ENCODE measurements at places on chromosomes 13 and 19.
A peak's percentile ranks its signal among the peaks of the same experiment; 100 is the strongest.

DNA sequence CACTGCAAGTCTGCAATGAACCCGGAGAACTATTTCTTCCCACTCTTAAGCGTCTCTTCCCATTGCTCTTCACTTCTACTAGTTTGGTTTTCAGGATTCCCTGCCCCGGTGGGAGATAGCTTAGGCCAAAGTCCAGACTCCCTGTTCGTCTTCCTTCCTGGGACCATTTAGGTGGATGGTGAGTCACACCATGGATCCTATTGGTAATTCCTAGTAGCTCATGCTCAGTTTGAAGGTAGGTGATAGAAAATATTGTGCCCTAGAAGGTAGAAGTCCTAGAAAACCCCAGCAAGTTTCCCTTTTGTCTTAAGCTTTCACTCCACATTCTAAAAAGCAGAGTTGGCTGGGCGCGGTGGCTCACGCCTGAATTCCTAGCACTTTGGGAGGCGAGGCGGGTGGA is 13.8 kb downstream of the CHAF1A start:
- DNase-seq = no peak

- DNase-seq = no peak
Measured at GRCh38 chr13:65456150-65456912, 1773.8 kb downstream of the PCDH9 start.

DNA sequence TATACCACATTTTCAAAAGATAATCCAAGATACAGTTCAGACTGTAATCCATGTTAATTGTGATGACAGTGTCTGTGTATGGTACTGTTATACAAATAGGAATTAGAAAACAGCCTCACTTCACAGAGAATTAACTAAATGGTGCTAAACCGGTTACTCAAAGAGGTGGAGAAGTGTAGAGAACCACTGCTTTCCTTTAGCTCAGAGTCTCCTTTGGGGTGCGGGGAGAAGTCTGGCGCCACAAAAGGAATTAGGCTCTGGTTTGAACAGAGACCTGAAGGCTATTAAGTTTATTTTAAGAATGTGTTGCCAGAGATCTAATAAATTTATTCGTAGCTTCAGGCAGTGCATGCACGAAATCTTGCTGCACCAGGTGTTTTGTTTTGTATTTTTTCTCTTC is 65.8 kb downstream of the FREM2 start:
- no peak for DNase-seq

DNA sequence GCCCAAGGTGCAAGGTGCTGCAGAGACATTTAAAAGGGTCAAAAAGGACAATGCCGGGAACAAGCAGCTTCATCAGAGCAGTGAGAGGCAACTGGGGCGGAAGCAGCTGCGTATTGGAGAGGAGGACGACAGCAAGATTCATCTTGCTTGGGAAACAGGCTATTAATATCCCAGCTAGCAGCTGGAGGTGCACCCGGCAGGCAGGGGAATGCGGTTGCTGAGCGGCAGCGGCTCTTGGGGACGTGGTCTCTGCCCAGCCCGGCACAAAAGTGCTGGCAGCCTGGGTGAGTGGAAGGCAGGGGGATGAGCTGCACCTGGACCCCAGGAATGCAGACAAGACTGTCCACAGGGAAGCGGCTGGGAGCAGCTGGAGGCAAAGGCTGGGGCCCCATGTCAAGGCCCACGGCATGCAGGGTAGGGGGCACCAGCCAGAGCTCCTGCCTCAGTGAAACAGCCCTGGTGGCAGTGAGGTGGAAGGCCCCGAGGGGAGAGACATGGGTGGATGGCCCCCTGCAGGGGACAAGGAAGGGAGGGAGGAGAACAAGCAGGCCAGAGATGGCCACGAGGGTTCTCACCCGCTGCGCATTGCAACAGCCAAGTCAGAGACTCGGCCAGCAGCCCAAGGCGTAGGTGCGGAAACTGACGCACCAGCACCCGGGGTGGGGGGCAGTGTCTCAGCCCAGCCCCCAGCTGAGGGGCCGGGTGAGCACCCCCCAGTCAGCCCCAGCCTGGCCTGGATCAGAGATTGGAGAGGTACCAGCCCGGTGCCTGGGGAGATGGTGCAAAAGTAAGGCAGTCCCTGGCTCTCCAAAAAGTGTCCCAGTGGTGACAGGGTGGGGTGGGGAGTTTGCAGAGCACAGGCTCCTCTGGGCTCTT is 34.4 kb downstream of the PEPD start:
- no peak for DNase-seq

DNA sequence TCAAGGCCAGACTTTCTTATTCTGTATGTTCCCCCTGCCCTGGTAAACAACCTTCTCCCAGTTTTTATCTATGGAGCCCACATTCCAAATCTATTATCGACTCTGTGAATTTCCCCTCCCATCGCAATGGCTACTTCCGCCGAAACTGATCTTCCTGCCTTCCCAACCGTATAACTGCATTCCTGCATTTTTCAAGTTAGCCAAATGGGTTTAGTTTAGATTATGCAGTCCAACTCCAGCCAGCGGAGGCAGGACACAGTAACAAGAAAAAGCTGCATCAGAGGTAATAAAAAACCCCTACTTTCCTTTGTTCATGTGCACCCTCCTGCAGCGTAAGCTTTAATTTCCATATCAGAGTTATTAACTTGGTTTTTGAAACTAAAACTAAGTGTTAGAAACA is 112.2 kb upstream of the ZNF91 start:
- DNase-seq = no peak

DNA sequence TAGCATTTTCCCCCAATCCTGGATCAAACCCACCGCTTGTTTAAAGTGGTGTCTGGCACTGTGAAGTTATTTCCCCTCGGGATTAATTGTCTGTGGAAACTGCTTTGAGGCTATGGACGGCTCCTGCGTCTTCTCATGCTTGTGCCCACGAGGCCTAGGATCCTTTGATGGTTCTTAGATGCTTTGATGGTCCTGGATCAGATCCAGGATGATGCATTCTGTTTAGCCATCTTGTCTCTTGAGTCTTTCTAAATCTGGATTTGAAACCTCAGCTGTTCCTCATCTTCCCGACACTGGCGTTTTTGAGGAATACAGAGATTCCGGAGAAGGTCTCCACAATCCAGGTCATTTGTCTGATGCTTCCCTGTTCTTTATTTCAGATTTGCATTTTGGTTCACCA is 36.1 kb upstream of the USP29 start:
- no peak for DNase-seq

GRCh38 chr13:27353708-27354107 is 70.7 kb upstream of the GTF3A start:
- DNase-seq = no peak

DNA sequence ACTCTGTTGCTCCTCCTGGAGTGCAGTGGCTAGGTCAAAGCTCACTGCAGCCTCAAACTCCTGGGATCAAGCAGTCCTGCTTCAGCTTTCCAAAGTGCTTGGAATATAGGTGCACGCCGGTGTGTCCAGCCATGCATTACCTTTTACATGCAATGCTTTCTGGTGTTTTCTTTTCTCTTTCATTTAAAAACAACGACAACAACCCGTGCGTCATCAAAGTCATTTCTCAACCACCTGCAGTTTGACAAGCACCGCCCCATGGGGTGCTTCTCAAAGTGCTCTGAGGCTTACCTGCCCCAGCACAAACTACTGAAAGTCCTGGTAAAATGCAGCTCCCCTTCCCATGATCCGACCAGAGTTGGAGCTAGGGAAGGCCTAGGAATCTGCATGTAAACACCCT is 7.1 kb downstream of the QTRT1 start:
- no peak for DNase-seq

GRCh38 chr19:35236638-35237400 is 8.3 kb upstream of the FAM187B start:
- no peak for DNase-seq

DNA sequence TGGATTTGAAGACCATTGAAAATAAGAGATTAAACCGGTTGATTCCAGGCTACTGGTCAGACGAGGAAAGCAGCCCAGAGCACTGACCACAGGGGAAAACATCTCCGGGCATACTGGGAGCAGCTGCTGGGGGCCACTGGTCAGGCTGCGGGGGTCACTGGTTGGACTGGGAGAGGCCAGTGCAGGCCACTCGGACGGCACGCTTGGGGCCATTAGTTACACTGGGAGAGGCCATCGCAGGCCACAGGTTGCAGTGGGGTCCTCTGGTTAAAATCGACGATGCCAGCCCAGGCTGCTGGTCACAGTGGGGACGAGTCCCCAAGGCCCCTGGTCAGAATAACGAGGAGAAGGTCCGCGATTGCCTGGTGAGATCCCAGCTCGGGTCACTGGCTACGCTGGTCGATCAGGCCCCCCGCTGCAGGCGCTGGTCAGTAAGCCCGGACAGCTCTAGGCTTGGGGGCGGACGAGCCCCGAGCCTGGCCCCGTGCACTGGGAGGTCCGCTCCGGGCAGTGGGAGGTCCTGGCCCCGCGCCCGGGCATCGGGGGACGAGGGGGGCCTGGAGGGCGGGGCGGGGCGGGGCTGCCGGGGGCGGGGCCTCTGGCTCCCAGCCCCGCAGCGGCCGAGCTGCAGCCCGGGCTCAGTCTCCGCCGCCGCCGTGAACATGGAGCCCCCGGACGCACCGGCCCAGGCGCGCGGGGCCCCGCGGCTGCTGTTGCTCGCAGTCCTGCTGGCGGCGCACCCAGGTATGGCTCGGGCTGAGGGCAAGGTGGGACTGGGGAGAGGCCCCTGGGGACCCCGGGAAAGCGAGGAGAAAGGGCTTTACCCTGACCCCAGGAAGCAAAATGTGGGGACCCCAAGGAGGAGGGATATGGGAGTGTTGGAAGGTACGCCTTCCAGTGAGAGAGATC is at the start of gene BCAM:
Gene BCAM (plus strand): TSS at position 641 of the 909 bp plus-strand sequence. CDS start 22 bp downstream, at position 663.
- DNase-seq = peak; percentile 50

DNA sequence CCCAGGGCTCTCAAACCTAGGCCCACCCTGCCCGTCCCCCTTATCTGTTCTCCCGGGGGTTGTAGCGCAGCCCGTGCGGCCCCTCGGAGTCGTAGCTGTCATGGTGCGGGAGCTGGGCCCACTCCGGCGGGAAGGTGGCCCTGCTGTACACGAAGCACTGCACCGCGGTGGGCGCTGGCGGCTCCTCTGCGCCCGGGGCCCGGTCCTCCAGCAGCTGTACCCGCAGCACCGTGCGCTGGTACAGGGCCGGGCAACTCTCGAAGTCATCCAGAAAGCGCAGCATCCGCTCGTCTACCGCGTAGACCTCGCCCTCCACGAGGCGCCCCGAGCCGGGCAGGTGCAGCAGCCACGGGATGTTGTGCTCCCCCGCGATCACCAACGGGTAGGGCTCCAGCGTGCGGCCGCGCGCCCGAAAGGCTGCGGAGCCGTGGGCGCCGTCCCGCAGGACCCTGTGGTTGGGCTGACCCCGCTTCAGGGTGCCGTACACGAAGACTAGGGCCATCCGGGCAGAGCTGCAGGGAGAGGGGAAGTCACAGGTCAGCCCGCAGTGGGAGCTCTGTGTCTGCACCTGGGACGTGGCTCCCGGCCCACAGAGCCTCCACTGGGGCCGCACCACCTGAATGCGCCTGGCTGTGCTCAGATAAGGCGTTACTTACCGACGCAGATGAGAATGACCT is 56.4 kb downstream of the GGACT start:
- no peak for DNase-seq

GRCh38 chr19:16436780-16437332 is 34.9 kb downstream of the EPS15L1 start:
- DNase-seq = no peak

GRCh38 chr19:42068361-42068755 is 1.6 kb downstream of the GRIK5 start:
- DNase-seq = no peak

DNA sequence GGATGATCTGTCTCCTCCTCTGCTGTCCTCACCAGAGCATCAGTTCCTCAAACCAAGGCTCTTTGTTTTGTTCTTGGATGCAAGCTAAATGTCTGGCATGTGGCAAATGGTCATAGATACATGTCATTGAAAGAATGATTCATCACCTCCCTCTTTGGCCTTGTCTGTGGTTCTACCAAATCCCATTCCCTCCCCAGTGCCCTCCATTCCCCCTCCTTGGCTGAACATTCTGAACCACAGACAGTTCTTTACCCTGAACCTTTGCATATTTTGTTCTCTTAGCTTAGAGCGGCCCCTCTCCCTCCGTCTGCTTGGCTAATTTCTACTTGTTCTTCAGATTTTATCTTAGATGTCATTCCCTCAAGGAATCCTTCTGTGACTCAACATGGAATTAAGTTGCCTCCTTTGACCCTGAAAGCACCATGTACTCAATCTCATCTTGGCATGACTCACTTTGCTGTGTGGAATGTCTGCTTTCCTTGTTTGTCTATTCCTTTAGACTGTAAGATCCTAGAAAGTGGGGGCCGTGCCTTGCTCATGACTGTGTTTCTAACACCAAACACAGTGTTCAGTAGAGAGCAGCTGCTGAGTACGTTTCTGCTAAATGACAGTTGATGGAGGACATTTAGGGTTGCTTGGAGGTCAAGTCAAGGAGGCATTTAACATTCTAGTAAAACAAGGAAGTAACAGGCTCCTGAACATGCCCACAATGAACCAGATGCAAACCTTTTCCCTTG is 8.1 kb downstream of the ALOX5AP start:
- DNase-seq = peak; percentile 99

DNA sequence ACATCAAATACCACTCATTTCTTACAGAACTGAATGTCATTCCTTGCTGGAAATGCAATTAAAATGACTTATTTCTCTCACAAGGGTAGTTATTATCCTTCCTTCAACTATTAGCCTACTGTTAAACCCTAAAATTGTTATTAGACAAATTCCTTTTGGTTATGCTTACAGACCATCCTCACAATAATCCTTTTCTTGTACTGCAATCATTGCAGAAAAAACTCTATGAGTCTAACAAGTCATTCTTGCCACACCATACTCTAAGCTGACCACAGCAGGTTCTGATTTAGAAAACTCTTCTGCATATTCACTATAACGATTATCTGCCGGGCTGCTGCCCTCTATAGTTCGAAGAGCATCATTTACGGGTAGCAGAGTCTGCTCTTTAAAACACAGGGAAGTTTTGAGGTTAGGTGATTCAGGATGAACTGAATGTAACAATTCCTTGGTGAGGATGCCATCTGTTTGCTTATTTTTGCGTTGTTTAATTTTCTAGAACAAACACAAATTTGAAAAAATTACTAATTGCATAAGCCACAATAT is 38.2 kb downstream of the MTMR6 start:
- DNase-seq = peak; percentile 74

DNA sequence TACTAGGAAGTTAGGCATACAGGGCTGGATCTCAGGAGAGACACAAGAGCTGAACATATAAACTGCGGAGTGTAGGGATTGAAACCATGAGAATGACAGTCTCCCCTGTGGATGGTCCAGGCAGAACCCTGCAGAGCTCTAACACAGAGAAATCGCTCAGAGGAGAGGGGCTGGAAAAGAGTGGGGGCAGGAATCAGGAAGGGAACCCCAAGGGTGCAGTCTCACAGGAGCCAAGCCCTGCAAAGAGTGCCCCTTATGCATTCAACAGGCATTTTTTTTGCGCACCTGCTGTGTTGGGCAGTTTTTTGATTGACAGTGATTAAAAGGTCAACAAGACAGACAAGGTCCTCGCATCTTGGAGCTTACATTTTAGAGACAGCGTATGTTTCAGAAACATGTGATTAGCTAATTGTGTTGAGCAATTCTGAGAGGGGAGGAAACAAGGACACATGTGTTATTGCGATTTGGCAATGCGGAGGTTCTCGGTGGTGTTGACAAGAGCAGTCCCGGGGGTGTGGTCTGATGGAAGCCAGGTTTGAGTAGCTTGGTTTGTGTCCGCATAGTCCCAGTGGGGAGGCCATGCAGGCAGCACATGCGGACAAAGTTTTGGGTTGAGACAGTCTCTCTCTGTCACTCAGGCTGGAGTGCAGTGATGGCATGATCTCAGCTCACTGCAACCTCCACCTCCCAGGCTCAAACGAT is 182.6 kb upstream of the IRS2 start:
- peak; percentile 82 for DNase-seq
